GM23248 (cell line): ENCODE measurements at places on chromosomes 16 and 17. TPM values are rescaled to one million over a fixed set of nuclear protein-coding genes. Genes with fewer than 3 reads are reported as not detected.
A peak's percentile ranks its signal among the peaks of the same experiment; 100 is the strongest.

DNA sequence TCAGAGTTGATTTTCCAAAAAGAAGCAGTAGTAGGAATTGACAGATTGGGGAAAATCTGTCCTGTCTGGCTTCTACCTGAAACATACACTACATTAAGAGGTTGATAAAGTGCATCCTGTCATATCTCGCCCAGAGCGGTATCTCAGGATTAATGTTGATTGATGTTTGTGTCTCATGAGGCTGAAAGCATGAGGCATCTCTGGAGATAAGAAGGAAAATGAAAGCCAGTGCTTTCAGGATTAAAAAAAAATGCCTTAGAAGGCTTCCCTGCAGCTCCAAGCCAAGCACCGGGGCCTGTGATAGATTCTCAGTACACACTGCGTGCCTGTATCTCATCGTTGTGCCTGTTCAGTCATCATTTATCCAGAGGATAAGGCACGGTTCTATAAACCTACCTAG is 26.4 kb upstream of the CD300E start:
- DNase-seq = no peak

DNA sequence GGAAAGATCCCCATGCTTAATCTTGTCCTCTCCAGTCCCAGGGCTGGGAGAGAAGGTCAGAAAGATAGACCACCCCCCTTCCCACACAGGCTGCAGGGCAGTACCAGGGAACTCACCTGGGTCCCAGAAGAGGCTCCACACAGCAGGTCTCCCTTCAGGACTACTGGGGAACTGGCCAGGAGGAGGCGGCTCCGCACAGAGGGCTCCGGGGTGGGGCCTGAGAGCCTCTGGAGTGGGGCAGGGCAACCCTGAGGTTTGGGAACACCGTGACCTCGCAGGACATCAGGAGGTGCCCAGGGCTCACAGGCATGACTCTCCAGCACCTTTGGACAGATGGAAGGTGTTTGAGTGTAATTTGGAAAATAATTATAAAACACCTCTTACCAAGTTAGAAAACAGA is 11.0 kb downstream of the ABCA3 start:
- DNase-seq = no peak

DNA sequence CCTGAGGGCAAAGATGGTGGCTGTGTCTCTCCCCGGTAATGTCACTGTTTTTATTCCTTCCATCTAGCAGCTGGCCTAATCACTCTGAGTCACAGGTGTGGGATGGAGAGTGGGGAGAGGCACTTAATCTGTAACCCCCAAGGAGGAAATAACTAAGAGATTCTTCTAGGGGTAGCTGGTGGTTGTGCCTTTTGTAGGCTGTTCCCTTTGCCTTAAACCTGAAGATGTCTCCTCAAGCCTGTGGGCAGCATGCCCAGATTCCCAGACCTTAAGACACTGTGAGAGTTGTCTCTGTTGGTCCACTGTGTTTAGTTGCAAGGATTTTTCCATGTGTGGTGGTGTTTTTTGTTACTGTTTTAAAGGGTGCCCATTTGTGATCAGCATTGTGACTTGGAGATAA is 5.5 kb upstream of the RAPGEFL1 start:
- DNase-seq = peak; percentile 42

GRCh38 chr16:8905795-8906591 is 23.8 kb downstream of the LITAFD start:
- no peak for DNase-seq

DNA sequence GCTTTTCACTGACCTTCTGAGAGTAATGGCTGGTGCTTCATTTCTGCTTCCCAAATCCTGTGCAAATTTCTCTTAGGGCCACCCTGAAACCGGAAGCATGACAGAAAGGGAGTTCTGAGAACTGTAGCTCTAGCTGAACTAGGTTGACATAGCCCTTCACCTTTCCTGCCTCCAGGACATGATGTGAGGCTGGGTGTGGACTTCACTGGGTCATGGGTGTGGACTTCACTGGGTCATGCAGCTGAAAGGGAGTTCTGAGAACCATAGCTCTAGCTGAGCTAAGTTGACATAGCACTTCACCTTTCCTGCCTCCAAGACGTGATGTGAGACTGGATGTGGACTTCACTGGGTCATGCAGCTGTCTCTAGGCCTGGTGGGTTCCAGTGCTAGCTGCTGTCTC is 54.3 kb upstream of the NLRP1 start:
- no peak for DNase-seq

- no peak for DNase-seq
Observed at GRCh38 chr16:28865722-28866453, 2.2 kb downstream of the SH2B1 start.

DNA sequence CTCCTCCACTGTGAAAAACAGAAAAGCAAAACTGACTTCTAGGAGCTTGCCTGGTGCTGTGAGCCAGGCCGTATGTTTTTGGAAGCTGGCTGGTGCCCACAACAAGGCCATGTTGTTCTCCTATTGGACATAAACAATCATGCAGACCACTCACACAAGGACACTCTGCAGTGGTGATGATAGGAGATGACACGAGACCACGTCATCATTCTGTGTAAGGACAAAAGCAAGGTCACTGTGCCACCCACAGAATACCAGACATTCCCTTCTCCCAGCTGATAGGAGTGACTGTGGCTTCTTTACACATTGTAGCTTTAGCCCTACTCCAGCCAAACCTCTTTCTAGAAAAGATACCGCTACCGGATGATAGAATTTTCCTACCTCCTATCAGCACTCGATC is 47.7 kb upstream of the LCMT1 start:
- peak; percentile 70 for DNase-seq

DNA sequence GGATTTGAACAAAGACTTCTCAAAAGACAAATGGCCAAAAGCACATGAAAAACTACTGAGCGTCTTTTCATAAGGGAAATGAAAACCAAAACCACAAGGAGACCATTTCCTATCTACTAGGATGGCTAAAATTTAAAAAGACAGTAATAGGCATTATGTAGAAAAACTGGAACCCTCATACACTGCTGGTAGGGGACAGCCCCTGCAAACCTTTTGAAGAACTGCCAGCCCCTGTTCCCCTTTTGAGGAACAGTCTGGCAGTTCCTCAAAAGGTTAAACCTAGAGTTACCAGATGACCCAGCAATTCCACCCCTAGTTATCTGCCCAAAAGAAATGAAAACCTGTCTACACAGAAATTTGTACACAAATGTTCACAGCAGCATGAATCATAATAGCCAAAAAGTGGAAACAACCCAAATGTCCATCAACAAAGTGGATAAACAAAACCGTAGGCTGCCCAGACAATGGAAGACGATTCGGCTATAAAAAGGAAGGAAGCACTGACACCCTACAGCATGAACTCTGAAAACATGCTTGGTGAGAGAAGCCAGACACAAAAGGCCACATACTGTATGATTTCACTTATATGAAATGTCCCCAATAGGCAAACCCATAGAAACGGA is 22.9 kb downstream of the CDIP1 start:
- DNase-seq = no peak

- peak; percentile 55 for DNase-seq
Observed at GRCh38 chr16:49844359-49844758, 11.6 kb downstream of the ZNF423 start.

- DNase-seq = peak; percentile 93
Observed at GRCh38 chr17:77887464-77888241, 70.8 kb upstream of the TNRC6C start.

GRCh38 chr17:17692353-17693252 is 11.3 kb downstream of the RAI1 start:
- no peak for DNase-seq

DNA sequence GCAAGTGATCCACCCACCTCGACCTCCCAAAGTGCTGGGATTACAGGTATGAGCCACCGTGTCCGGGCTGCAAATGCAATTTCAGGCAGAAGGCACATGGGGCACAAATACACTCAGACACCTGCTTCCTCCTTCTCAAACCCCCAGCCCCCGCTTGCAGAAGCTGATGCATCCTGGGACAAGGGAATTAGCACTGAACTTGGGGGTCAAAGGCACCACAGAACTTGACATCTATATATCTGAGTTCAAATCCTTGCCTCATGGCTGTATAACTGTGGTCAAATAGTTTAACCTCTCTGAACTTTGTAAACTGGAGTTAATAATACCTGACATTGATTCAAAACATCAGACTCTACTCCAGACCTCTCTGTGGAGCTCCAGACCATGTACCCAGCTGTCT is 4.1 kb upstream of the ARL5C start:
- DNase-seq = no peak

DNA sequence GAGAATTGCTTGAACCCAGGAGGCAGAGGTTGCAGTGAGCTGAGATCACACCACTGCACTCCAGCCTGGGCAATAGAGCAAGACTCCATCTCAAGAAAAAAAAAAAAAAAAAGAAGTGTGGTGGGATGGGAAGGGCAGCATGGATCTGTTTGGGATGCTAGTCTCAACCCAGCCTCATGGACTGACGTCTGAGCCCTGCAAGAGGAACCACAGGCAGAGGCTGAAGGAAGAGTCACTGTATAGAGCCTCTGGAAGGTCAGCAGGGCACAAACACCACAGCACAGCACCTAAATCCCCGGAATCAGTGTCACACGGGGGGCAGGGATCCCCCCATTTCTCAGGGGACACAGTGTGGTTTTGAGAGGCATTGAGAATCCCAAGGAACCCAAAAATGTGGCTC is 10.9 kb upstream of the CXCL16 start:
- no peak for DNase-seq

GRCh38 chr17:71902894-71903506 is 217.8 kb upstream of the SOX9 start:
- DNase-seq = peak; percentile 58

DNA sequence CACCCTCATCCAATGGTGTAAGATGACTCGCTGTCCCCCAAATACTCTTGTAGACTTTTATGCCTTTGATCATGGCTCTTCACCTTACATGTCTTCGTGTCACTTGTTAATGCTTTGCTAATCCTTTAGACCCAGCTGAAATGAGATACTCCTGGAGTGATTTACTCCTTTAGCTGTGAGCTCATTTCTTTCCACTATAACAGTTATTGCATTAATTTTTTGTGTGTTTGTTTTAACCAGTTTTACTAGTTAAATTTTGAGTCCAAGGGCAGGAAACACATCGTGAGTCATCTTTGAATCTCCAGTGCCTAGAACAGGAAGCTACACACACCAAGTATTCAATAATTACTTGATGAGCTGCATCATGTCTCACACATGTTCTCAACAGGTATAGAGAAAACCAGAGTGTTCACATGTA is 6.5 kb upstream of the CTCF start:
- peak; percentile 74 for DNase-seq

DNA sequence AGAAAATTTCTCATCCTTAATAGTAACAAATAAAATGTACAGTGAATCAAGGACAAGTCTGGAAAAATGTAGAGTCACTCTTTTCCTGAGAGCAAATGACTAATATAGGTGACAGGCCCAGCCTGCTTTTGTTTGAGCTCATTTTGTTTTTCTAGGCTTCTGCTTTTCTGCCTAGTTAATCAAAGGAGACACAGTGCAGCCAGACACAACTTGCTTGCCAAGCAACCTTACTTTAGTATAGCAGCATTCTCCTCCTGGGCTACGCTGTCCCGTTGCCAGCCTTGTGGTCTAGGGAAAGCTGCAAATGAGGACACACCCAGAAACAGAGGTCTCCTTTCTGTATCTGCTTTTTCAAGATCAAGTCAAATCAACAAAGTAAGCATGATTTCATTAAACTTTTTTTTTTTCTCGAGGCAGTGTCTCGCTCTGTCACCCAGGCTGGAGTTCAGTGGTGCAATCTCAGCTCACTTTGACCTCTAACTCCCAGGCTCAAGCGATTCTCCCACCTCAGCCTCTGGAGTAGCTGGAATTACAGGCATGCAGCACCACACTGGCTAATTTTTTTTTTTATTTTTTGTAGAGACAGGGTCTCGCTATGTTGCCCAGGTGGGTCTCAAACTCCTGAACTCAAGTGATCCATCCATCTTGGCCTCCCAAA is 17.2 kb downstream of the GINS3 start:
- DNase-seq = peak; percentile 69

- no peak for DNase-seq
Observed at GRCh38 chr16:77143364-77143763, 47.6 kb upstream of the MON1B start.

GRCh38 chr16:87123356-87124001 is 193.7 kb downstream of the C16orf95 start:
- no peak for DNase-seq

DNA sequence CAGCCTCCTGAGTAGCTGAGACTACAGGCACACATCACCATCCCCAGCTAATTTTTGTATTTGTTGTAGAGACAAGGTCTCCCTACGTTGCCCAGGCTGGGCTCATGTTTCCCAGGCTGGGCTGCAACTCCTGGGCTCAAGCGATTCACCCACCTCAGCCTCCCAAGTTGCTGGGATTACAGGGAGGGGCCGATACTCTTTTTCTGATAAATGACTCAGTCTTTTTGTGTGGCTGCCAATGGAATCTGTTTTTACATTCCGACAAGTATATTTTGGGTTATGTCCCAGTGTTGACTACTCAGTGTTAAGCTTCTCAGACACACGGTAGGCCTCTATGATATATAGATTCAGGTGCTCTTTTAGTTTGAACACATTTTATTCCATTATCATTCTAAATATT is 58.1 kb downstream of the SLFN11 start:
- peak; percentile 94 for DNase-seq

GRCh38 chr16:23673971-23674614 is 4.6 kb upstream of the PLK1 start:
- no peak for DNase-seq

- no peak for DNase-seq
Observed at GRCh38 chr16:78522327-78522726, 422.9 kb downstream of the WWOX start.

DNA sequence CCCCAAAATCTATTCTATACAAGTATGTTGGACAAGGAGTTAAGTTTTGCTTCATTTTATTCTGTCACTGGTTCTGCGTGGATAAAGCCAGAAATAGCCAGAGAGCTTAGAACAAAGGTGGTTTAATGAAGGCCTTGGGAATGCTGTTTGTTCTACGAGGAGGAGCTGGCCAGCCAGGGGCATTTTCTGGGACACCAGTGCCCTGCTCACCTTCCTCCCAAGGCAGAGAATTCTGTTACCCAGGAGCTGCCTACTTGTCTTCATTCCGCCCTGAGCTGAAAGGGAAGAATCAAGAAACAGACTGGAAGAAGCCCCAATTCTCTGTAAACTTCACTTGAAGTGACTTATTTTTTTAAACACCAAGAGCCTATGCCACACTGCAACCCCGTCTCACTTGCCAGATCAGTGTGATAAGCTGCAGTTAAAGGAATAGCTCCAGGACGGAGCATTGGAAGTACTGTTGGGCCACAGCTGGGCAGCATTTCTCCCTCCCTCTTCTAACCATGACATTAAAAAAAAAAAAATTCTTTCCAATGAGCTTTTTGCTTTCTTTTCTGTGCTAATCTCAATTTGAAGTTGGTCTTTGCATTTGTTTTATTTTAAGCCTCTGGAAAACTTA is 149.8 kb upstream of the DYNLRB2 start:
- no peak for DNase-seq

The EXOC3L1 gene
- total RNA-seq = not detected in 2 replicates

The MPHOSPH6 gene
- 18.1 and 34.9 TPM in 2 replicates for total RNA-seq

The FBXO39 gene
- 1.1 TPM in 1 of 2 replicates, not detected in the other for total RNA-seq

The NHERF2 gene
- total RNA-seq = 27.3 and 39.7 TPM in 2 replicates

The UBB gene
- total RNA-seq = 586 and 786 TPM in 2 replicates

The SMIM36 gene
- not detected in 2 replicates for total RNA-seq

The PEMT gene
- 53.0 and 62.0 TPM in 2 replicates for total RNA-seq

The EMP2 gene
- 23.0 and 26.0 TPM in 2 replicates for total RNA-seq
